Stimulated activated CD4-positive, alpha-beta T cell treated with anti-CD3 and anti-CD28 coated beads, TNF-alpha, amount 100 ng/mL, for 48 hours (primary cell): ENCODE measurements at places on chromosomes 6 and 20.
A peak's percentile ranks its signal among the peaks of the same experiment; 100 is the strongest.

DNA sequence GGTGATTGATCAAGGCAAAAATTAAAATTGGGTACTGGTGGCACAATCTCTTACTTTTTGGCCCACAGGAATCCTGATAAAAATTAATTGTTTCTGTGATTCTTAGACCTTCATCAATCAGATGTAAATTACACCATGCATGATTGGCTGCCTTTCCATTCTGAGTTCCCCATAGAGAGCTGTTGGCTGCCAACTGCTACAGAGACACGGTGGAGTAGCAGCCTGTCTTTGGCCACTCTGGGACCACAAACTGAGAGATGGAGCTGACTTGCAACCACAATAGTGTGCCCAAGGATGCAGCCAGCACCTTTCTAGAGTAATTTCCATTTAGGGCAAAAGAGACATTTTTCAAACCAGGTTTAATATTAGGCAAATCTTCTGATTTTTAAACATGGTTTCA, 274.3 kb upstream of the MMS22L start:
- no peak for DNase-seq

- no peak for DNase-seq
Observed at GRCh38 chr6:29255530-29255929, 46.0 kb upstream of the OR14J1 start.

DNA sequence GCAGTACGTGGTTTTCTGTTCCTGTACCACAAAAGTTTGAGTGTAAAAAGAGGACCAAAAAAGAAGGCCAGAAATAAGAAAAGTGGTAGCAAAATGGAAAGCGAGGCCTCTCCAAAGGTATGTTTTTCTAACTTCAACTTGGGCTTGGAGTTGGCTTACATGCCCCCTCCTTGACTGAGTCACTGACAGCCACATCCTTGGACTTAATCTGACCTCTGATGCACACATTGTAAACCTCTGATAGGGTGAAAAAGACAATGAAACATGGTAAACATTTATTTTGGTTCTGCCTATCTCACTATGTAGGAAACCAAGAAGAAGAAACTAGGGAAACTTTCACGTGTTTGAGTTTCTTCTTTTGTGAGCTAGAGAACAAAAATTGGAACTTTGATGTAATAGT, 503.2 kb upstream of the ID4 start:
- DNase-seq, result no peak

DNA sequence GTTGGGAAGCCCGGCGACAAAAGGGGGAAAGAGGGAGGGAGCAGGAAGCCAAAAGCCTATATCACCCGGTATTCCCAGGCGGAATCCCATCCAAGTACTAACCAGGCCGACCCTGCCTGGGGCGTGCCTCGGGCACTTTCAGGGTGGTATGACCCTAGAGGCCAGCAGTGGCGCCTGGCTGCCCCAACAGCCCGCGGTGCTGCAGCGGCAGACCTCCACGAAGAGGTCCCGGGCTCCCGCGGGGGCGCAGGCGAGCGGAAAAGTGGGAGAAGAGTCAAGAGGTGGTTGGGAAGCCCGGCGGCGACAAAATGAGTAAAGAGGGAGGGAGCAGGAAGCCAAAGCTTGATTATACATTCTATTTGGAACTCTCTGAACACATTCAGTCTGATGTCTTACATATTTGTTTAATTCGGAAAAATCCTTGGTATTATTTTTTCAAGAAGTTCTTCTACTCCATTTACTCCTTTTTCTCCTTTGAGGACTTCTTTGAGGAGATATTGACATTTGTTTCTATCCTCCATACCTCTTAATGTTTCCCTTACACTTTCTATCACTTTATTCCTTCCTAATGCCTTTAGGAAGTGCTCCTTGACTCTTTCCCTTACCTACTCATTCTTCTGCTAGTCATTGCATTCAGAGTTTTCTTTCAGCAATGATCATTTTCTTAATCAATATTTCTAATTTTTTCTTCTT, 11.5 kb downstream of the TREML4 start:
- no peak for DNase-seq

GRCh38 chr6:132725471-132725870, 11.6 kb upstream of the VNN1 start:
- no peak for DNase-seq

GRCh38 chr6:75611702-75612375, 10.2 kb downstream of the SENP6 start:
- DNase-seq, result peak; percentile 40

DNA sequence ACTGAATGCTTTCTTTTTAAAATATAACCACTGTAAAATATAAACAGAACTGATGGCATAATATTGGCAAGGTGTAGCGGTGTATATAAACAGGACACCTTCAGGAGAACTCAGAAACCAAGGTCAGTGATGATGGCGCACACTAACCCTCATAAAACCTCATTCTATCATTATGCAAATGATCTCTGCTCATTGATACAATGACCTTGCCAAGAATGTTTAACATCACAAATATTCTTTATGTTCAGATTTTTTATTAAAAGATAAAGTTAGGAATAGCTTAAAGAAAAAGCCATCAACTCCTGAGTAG, 48.6 kb upstream of the DST start:
- no peak for DNase-seq

- DNase-seq, result no peak
Observed at GRCh38 chr20:59765599-59766177, 161.3 kb downstream of the PHACTR3 start.

DNA sequence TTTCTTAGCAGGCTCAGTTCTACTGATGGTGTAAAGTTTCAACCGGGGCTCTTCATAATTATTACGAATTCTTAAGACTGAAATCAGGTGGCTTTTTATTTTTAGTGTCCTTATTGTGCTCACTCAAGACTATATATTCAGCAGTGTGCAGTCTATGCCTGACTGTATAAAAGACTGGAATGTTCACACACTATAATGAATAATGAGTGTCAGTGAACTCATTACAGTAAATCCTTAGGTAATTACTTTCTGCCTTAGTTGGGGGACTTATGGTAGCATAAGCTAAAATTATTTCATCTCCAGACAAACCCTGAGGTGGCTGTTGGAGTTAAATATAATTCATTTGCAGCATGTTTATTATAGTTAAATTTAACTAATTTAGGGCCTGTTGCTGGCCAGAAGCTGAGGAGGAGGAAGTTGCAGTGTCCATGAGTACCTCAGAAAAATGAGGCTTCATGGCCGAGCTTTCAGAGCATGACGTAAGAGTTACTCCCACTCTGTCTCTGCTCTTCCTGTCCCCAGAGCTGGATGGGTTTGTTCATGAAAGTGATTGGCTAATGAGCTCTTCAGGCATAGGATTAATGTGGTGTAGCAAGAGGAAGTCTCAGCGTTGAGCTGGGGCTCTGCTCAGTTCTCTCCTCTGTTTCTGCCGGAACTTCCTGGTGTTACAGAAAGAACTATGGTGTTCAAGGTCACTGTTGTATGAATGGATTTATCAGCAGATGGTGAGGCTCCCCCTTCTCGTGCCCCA, 335.7 kb downstream of the NRN1 start:
- DNase-seq, result peak; percentile 4

DNA sequence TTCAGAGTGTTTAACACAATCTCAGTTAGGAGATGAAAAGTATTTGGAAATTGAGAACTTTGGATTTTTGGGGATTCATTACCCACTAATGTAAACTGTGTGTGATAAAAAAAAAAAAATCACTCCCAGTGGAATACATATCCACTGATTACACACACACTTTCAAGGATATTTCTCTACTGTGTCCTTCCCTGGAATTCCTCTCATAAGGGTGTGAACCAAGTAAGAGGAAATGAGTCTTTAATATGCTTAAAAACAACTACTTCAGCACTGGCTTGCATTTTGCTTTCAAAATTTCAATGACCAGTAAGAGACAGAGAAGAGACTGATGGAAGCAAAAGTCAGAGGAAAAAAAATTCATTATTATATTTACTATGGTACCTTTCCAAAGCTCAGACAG, 24.5 kb upstream of the MYCT1 start:
- no peak for DNase-seq

- DNase-seq, result no peak
Observed at GRCh38 chr6:76885861-76886301, 577.4 kb downstream of the HTR1B start.

GRCh38 chr6:44667226-44667625, 279.7 kb downstream of the CDC5L start:
- DNase-seq, result no peak

GRCh38 chr6:142544199-142544838, 242.5 kb downstream of the ADGRG6 start:
- no peak for DNase-seq

GRCh38 chr6:167975458-167975857, 22.0 kb upstream of the KIF25 start:
- DNase-seq, result no peak

DNA sequence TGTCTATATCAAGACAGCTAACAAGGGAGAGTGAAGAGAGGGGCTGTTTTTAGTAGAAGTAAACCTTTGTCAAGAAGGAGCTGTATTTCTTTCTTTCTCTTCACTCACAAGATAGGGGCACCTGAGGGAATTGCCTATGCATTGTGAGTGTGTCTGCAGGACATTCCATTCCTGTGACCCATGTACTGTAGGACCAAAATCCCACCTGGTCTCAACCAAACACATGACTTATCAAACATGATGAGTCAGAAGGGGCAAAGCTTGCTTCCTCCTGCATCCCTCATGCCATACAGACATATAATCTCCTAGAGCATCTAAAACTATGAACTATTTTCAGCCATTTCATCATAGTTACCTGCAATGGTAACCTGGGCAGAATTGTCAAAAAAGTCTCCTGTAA, 21.8 kb downstream of the PKHD1 start:
- no peak for DNase-seq

DNA sequence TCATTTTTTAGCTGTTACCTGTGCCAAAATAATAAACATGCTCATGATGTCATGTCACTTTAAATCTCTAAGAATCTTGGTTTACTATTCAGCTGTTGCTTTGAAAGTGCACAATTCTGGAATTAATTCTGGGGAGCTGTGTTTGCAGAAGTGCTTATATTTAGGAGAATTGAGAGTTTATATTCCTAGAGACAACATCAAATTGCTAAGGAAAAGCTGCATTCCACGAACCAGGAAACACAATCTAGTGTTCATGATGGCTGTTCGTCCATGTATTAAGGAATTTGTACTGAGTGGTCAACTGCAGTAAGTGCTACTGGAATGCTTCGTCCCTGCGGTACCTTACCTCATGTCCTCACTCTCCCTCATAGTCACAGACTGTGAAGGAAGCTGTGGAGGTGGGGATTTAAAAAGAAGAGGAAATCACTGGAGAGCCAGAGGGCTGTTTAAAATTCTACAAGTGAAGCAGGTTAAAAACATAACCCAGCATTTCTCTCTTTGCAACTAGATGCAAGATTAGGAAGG, 161.0 kb downstream of the TRMT11 start:
- no peak for DNase-seq
